Stimulated activated CD4-positive, alpha-beta T cell treated with anti-CD3 and anti-CD28 coated beads, Interleukin-15, amount 100 ng/mL, for 48 hours (primary cell): ENCODE measurements at places on chromosomes 12 and 14.

DNA sequence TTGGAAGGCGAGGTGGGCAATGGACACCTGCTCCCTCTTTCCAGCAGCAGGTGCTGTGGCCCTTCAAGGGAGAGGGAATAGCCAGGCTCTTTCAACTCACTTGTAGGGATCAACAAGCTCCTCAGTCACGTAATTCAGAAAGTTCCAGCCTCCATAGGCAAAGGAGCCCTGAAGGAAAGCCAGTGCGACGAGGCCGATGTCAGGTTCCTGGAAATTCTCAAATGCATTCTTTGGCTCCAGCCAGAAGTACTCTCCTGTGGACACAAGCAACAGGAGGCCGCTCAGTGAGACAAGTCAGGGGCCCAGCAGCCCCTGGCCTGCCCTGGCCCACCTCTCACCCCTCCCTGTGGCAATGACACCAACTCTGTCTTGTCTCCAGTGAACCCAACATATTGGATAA lies 21.3 kb upstream of the CEBPE start:
- no peak for DNase-seq

DNA sequence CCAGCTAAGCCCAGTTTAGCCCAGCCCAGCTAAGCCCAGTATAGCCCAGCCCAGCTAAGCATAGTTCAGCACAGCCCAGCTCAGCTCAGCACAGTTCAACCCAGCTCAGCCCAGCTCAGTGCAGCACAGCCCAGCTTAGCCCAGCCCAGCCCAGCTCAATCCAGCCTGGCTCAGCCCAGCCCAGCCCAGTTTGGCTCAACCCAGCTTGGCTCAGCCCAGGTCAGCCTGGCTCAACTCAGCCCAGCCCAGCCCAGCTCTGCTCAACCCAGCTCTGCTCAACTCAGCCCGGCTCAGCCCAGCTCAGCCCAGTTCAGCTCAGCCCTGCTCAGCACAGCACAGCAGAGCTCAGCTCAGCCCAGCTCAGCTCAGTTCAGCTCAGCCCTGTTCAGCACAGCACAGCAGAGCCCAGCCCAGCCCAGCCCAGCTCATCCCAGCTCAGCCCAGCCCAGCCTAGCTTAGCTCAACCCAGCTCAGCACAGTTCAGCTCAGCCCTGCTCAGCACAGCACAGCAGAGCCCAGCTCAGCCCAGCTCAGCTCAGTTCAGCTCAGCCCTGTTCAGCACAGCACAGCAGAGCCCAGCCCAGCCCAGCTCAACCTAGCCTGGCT lies 330.9 kb downstream of the TMEM121 start:
- no peak for DNase-seq

DNA sequence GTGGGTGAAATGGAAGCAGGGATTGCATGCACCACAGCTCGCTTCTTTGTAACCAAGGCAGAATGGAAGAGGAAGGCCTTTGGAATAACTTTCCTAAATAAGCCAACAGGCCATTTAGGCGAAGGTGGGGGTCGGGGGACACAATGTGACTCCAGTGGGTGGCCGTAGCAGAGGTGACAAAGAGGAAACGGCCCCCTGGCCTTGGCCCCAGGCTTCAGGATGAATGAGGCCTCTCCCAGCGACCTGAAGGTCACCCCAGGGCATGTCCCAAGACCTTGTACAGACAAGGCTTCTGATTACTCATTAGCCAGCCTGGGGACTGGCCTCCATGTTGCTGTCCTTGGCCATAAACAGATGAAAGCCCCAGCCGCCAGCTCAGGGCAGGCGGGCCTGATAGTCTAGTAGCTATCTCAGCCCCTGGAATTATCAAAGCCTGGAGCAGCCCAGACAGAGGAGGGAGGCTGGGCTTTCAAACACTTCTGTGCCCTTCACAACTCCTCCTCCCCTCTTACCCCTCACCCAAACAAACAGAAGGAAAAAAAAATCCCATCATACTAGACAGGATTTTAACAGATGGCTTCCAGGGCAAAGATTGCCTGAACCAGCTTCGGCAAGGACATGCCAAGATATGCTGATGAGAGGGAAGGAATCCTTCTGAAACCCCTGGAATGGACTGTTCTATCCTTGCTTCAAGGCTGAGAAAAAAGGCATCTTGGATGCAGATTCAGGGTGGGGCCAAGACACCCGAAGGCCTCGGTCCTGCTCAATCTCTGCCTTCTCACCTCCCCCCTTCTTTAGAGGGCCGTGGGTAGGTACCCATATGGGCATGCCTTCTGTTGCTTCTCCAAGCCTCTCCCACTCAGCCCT lies 142.3 kb upstream of the PARP11 start:
- DNase-seq, result no peak

DNA sequence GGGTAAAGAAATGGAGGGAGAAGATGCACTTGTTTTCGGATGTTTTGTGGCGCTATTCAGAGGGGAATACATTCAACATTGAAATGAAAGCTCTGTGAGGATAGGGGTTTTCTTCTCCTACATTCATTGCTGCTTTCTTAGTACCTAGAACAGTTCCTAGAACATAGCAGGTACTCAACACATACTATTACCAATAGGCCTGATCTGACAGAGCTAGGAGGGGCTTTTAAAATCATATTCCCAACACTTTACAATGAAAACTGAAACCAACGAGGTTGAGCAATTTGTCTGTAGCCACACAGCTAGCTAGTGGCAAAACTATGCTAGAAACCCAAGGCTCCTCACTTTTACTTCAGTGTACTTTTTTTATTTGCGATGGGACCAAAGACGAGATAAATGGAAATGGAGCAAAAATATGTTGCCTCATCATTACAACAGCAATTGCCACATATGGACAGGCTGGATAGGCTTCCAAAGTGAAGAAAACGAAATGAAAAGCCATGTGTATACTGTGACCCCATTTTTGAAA lies 23.1 kb upstream of the IL22 start:
- no peak for DNase-seq

- DNase-seq, result no peak
Measured at GRCh38 chr12:117363056-117363662, 1.7 kb upstream of the NOS1 start.
